ENCODE measurements at places on chromosomes 11 and 22.

DNA sequence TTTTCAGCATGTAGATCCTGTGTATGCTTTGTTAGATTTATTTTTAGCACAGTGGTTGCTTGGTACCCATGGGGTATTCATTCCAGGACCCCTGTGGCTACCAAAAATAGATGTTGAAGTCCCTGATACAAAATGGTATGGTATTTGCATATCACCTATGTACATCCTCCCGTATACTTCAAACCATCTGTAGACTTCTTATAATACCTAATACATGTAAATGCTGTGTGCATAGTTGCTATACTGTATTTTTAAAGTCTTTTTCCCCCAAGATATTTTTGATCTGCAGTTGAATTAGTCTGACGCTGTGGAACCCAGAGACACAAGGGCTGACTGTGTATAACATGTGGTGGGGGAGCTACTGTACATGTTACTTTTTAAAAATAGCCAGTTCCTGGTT is 101.1 kb downstream of the ATXN10 start:
- DNase-seq, result no peak

- no peak for DNase-seq
These were observed 22.9 kb upstream of the PAFAH1B2 start for GRCh38 chr11:117121176-117121575.

DNA sequence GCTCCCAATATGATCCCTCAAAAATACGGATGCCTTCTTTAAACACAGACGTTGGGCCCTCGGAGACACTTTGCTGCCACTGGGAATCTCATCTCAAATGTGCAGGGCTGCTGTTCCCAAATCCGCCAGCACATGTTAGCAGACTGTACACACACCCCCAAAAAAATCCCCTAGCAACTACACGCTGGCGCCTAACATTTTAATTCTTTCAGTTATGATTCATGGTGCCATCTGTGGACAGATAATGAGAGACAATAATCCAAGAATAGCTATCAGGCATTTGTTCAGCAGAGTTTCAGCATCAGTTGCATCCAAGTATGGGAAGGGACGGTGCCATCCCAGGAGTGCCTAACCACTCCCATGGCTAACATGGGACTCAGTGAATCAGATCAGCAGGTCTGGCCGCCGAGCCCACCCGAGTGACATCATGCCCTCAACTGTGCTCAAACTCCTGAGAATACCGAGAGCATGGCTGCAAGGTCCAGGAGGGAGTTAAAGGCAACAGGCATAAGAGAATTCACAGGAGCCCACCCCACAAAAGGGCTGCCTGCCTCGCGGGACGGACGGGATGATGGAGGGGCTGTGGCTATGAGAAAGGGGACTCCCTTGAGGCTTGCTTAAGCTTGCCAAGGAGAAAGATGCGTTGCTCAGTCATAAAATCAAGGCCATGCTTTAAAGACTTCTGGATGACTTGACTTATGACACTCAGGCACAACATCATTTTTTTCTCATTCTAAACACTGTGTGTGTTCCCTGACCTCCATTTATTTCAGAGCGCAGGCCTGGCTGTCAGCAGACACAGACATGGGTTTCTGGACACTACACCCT is 337.0 kb downstream of the SHANK2 start:
- DNase-seq, result no peak

DNA sequence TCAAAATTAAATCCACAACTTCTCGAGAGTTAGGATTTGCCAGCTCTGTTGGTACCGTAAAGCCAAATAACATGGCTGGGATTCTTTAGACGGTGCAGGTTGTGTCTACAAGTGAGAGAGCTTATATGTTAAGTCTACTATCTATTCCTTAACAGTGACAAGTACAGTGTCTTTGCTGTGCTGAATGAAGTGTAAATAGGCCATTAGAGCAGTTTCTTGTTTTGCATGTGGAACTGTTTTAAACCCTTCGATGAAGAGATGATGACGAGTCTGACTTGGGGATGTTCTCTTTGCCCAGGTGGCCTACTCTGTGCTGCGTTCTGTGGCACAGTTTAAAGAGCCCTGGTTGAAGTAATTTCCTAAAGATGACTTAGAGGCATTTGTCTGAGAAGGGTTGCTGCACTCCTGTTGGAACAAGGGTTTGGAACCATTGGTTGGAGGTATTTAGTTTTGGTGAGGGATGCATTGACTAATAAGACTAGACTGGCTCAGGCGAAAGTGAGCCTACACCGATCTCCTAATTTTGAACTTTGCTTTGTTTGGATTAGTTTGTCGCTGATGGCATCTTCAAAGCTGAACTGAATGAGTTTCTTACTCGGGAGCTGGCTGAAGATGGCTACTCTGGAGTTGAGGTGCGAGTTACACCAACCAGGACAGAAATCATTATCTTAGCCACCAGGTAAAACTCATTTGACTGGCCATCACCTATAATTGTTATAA is 988 bp downstream of the RPS3 start:
- DNase-seq, result no peak

DNA sequence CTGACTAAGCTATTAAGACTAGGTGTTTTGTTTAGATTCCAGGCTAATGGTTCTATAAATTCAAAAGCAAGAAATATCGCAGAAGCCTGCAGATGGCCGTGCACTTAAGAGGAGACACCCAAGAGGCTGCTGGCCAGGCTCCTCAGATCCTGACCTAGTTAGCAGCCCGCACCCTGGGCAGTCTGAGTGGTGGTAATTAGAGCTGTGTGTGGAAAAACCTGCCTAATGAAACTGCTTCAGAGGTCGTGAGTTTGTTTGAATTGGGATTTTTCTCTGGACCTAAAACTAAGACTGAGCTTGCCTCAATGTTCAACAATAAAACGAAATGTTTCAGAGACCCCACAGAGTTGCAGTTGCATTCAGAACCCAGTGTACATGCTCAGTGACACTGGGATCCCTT is 627.7 kb downstream of the OPCML start:
- DNase-seq, result no peak
